Endothelial cell of coronary artery (primary cell): ENCODE measurements at places on chromosomes 11 and 22. TPM values are rescaled to one million over a fixed set of nuclear protein-coding genes. Genes with fewer than 3 reads are reported as not detected.

C11orf87 gene
- under 0.01 TPM in 1 of 2 replicates, not detected in the other for total RNA-seq

CLTCL1 gene
- 4.2 and 9.9 TPM in 2 replicates for total RNA-seq

OR51E2 gene
- total RNA-seq: not detected in 2 replicates

CXCR5 gene
- not detected in 2 replicates for total RNA-seq

MS4A12 gene
- total RNA-seq: not detected in 2 replicates

ANGPTL5 gene
- total RNA-seq: not detected in 2 replicates

API5 gene
- 70.6 and 79.3 TPM in 2 replicates for total RNA-seq

MS4A15 gene
- total RNA-seq: not detected in 2 replicates
